ENCODE measurements at places on chromosomes 4 and X.

DNA sequence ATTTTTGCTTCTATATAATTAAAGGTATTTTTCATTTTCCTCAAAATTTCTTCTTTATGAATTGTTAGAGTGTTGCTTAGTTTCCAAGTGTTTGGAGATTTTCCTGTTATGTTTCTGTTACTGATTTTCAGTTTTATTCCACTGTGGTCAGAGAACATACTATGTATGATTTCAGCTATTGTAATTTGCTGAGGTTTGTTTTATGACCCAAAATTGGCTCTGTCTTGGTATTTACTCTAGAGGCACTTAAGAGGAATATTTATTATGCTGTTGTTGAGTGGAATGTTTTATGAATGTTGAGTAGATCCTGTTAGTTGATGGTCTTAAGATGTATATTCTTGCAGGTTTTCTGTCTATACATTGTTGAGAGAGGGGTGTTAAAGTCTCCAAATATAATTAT, 263.5 kb downstream of the PABPC4L start:
- DNase-seq: no peak

DNA sequence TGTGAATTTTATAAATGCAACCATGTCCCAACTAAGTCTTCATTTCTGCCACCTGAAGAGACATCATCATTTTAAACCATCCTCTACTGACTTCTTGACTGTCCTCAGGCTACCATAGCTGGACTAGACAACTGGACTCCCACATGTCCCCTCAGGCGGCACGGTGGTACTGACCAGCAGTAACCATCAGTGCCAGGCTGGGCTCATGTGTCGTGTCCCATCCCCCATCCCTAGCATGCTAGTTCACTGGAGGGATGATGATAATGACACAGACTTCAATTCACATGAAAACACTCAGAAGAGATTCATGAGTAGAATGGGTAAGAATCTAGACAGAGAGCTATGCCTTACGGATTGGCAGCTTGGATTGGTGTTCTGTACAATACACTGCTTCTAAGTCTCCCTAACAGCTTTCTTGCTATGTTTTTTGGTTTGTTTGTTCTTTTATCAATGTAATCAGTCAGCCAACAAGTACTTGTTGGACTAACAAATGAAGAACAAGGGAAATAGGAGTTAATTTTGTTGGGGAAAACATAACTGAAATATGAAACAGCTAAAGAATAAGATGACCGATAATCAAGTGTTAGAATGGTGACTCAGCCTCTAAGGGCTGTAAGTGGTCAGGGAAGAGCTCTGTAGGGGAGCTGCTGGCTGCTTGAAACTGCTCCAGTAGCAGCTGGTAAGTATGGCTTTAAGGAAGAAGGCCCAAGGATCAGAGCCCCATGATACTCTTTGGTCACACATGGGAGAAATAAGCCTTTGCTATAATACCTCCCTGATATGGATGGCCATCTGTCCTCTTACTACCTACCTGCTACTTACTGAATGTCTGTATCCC, 10.3 kb downstream of the ZDHHC9 start:
- no peak for DNase-seq

- DNase-seq: no peak
Observed at GRCh38 chrX:137749246-137749645, 183.3 kb downstream of the ZIC3 start.

GRCh38 chrX:122622795-122623194, 561.3 kb upstream of the GRIA3 start:
- DNase-seq: no peak

DNA sequence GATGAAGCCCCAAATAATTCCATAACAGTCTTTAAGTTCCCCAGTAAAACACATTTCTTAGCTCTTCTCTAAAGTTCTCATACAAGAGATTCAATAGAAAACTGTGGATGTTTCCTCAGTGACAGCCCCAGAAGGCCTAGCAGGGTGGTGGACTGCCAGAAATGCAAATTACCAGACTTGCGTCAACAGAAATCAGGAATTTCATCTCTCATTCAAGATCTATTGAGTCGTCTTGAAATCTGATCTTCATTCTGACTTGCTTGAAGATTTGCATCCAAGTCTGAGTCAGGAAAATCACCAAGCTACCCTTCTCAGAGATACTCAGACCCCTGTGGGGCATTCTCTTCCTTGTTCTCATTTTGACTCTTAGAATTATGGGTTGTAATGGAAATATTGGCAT, 68.9 kb upstream of the NDP start:
- no peak for DNase-seq

GRCh38 chr4:56995525-56995924, 16.8 kb downstream of the POLR2B start:
- no peak for DNase-seq

- no peak for DNase-seq
Observed at GRCh38 chrX:71109051-71109450, 2.3 kb downstream of the IL2RG start.

DNA sequence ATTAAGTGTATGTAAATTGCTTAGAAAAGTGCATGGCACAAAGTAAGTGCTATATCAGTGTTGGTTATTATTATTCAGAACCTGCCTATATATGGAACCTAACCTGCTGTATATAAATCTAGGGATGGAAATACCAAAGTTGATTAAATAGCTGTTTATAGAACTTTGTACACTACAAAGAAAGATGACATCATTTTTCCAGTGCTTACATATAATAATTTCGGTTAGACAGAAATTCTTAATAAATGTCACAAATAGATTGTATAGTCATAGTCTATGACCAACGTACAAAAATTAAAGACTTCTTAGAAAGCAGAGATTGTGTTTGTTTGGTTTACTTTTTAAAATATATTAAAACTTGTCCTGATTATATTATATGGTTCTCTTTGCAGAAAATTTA, 4.4 kb downstream of the GYPB start:
- no peak for DNase-seq

DNA sequence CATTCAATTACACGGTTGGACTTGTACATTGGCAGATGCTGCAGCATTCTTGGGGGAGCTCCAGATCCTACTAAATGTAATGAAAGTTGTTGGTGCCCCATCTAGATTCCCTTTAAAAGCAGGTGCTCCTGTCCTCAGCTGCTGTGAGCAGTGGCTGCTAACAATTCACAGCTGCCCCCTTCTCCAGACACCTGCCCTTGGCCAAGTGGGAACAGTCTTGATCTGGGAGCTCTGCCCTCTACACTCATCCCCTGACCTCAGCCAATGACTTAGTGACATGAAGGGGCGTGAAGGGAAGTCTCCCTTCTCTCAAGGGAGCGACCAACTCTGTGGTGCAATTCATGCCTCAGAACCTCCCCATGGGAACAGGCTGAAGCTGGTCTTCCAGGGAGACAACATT, 125.7 kb downstream of the EIF4E start:
- DNase-seq: no peak

GRCh38 chrX:15277604-15278003, 7.7 kb upstream of the ASB9 start:
- DNase-seq: no peak

- DNase-seq: no peak
Observed at GRCh38 chrX:22268706-22269105, 4.0 kb upstream of the CBLL2 start.

- DNase-seq: no peak
Observed at GRCh38 chr4:163772238-163772637, 277.7 kb downstream of the TMA16 start.

GRCh38 chrX:40007756-40008705, 89.7 kb downstream of the BCOR start:
- no peak for DNase-seq

GRCh38 chr4:81600520-81601357, 129.0 kb upstream of the RASGEF1B start:
- DNase-seq: no peak

DNA sequence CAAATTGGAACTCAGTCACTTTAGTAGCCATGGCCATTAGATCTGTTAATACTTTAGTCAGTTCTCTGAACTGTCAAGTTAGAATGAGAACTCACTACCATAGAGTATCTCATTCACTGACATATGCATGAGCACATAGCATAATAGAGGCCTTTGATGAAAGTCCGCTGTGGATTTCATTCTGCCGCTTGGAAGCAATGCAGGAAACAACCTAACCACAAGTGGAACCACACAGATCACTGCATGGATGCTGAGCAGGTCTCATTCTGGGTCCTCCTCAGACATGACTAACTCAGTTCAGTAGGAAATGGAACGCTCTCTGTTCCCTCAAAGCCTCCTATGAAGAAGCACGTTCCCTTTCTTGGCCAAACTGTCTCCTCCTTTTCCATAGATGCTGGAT, 1624.8 kb upstream of the TENM3 start:
- no peak for DNase-seq

- DNase-seq: no peak
Observed at GRCh38 chr4:183522821-183523220, 18.0 kb downstream of the ING2 start.

- DNase-seq: no peak
Observed at GRCh38 chr4:84767168-84767567, 184.2 kb downstream of the CDS1 start.

Data from activated T-cell treated with anti-CD3 and anti-CD28 coated beads for 4 hours (primary cell).